BJ (cell line): ENCODE measurements at places on chromosomes 11 and 22.

GRCh38 chr11:119537306-119538253, 114.6 kb upstream of the THY1 start:
- DNase-seq = no peak

GRCh38 chr22:46198274-46198673, 47.9 kb downstream of the PPARA start:
- no peak for DNase-seq

GRCh38 chr22:47798229-47798628, 1035.8 kb downstream of the TBC1D22A start:
- DNase-seq = no peak

GRCh38 chr11:56948991-56949515, 39.7 kb upstream of the OR5AK2 start:
- no peak for DNase-seq

DNA sequence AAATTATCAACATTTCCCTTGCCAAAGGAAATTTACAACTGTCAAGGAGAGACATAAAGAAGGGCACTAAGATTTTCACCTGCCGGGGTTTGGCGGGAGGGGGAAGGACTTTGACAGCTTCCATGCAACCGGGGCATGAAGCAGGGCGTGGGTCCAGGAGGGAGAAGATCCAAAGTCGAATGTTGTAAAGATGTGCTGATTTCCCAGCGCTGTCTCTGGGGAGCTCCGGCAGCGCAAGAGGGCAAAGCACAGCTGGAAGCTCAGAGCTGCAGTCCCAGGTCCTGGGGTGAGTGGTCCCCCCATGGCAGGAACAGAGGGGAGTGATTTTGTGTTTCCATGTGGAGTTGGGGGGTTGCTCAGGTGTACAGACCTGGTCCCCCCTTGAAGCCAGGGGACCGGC, at the start of gene MS4A10:
Gene MS4A10 (plus strand): TSS at position 198 of the 400 bp plus-strand sequence. CDS start 5,003 bp downstream, outside the sequence.
- DNase-seq = no peak

DNA sequence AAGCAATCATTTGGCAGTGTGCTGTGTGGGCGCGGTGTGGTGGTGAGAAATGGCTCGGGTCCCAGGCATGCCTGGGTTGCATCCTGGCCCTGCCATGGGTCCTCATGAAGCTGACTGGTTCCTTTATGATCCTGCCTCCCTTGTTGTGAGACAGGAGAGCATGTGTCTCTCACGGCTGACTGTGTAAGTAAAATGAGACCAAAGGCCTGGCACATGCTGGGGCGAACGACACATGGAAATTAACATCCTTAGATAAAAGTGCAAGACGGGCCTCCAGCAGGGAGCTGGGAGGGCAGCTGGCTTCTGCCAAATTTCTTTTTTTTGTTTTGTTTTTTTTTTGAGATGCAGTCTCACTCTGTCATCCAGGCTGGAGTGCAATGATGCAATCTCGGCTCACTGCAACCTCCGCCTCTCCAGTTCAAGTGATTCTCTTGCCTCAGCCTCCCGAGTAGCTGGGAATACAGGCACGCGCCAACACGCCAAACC, 9.4 kb upstream of the FBLN1 start:
- peak; percentile 47 for DNase-seq

DNA sequence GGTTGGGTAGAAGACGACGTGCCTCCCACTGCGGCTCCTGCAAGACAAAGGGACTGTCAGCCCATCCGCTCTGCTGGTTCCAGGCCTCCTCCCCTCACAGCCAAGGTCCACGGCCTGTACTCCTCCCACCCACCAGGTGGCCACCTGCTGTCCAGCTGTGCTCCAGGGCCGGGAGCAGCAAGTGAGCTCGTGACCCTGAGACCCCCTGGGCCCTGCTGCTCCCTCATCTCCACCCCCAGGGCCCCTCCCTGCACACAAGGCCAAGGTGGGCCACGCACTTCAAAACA, 27.4 kb downstream of the TSPAN4 start:
- DNase-seq = no peak

DNA sequence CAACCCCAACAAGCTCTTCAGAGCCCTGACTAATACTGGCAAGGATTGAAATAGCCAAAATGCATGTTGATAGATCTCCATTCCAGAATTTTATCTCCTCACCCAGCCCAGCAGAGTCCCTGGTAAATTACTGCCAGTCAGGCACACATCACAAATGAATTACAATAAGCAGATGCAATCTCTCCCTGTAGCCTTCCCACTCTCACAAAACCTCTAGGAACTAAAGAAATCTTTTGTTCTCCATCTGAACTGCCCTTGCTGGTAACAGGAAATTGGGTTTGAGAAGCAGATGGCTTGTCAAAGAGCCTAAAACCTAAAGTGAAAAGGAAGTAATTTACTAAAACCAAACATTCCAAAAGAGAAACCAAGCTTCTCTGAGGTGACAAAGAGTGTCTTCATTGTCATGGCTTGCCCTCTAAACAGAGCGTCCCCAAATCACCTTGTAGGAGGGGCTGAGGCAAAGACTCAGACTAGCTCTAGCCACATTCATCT, 59.5 kb downstream of the FAM168A start:
- no peak for DNase-seq

- no peak for DNase-seq
Measured at GRCh38 chr11:12827929-12828812, 153.9 kb downstream of the TEAD1 start.

- no peak for DNase-seq
Measured at GRCh38 chr11:14973621-14974514, 1.7 kb upstream of the CALCA start.

- DNase-seq = no peak
Measured at GRCh38 chr11:78044706-78045105, 19.0 kb upstream of the THRSP start.

- DNase-seq = no peak
Measured at GRCh38 chr22:48234011-48234410, 1471.6 kb downstream of the TBC1D22A start.

DNA sequence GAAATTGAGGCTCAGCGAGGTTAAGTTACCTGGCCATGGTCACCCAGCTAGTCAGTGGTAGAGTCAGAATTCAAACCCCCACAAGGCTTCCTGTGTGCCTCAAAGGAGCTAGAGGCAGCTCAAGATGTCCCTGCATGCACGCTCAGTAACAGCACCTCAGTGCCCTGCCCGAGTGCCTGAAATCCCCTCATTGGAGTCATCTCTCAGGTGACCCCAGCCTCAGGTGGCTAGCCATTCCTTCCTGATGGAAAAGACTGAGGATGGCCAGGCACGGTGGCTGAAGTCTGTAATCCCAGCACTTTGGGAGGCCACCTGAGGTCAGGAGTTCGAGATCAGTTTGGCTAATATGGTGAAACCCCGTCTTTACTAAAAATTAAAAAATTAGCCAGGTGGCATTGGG, 36.9 kb downstream of the LIF start:
- DNase-seq = no peak

- DNase-seq = no peak
Measured at GRCh38 chr22:47398491-47398890, 636.0 kb downstream of the TBC1D22A start.

DNA sequence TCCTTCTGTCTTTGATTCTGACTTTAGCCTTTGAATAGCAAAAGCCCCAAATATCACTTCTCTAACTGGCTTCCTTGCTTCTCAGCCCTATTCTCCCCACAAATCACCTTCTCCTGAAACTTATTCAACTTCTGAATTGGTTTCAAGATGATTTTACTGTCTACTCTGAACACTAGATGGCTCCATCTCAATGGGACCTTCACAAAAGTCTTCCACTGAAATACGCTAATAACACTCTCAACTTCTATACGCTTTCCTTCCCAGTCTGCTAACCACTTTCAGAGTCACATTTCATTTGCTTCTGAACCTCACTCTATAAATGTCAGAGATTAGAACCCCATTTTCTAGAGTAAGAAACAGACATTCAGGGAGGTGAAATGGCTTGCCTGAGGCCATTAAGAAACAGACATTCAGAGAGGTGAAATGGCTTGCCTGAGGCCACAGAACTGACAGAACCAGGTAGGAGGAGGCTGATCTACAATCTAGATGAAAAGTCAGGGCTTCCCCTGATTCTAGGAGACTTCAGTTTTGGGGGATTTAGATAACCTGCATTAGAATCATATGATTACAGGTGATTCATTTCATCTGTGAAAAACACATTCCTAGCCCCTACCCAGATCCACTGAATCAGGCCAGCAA, 20.6 kb downstream of the MORC2 start:
- no peak for DNase-seq

DNA sequence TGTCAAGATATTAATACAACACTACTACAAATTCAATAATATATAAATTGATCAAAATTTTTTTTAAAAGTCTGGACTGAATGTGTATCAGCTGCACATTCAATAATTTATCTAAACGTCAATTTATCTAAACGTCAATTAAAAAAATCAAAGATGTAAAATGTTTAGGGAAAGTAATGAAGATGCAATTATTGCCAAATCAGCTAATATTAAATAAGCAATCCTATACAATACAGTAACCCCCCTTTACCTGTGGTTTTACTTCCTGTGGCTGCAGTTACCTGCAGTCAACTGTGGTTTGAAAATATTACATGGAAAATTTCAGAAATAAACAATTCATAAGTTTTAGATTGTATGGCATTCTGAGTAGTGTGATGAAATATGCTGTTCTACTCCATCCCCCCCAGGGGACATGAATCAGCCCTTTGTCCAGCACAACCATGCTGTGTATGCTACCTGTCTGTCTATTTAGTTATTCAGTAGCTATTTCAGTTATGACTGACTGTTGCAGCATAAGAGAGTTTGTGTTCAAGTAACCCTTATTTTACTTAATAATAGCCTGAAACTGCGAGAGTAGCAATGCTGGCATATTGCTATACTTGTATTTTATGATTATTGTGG, 72.2 kb downstream of the CWF19L2 start:
- no peak for DNase-seq

GRCh38 chr11:71115770-71116692, 136.3 kb downstream of the SHANK2 start:
- no peak for DNase-seq

- DNase-seq = no peak
Measured at GRCh38 chr22:39349506-39349966, 255 bp upstream of the SYNGR1 start.

GRCh38 chr22:44405661-44406060, 92.4 kb downstream of the RTL6 start:
- DNase-seq = no peak

GRCh38 chr11:70739811-70740487, 341.6 kb downstream of the CTTN start:
- DNase-seq = no peak

- DNase-seq = no peak
Measured at GRCh38 chr11:131136486-131136885, 220.2 kb upstream of the SNX19 start.

- no peak for DNase-seq
Measured at GRCh38 chr11:36564376-36565030, 3.3 kb upstream of the RAG1 start.

GRCh38 chr11:74744277-74744676, 4.4 kb upstream of the RNF169 start:
- no peak for DNase-seq

GRCh38 chr22:24383061-24383460, 44.3 kb upstream of the ADORA2A start:
- no peak for DNase-seq

GRCh38 chr11:88531831-88532230, 194.3 kb upstream of the CTSC start:
- DNase-seq = no peak
